ENCODE measurements at places on chromosomes 6 and 20.

DNA sequence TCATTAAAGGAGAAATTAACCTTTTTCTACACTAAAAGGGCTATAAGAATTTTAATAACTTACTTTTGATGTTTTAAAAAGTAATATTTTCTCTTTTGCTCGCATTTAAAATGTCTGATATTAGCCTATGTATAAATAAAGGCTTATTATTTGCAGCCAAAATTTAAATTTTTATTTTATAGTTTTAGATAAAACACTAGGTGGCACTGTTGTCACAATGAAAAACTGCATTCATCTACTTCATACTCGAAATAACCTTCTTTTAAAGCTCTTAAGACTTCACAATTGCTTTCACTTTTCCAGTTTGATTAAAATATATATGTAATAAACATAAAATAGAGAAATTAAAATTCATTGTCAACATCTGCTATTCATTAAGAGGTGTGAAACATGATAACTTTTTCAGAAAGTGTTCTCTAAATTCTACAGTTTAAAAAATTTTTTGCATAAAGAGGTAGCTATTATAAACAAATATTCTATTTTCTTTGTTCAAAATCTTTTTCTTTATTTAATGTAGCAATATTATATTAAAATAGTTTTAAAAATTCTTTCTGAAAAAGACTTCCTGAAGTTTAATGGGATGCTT, 78.8 kb upstream of the DEFB112 start:
- DNase-seq = no peak

- no peak for DNase-seq
These were observed 51.5 kb downstream of the HBS1L start for GRCh38 chr6:135002974-135003703.

- no peak for DNase-seq
These were observed 144.1 kb upstream of the BACH2 start for GRCh38 chr6:90440586-90441283.

- no peak for DNase-seq
These were observed 1.4 kb upstream of the CDK19 start for GRCh38 chr6:110816677-110817076.

DNA sequence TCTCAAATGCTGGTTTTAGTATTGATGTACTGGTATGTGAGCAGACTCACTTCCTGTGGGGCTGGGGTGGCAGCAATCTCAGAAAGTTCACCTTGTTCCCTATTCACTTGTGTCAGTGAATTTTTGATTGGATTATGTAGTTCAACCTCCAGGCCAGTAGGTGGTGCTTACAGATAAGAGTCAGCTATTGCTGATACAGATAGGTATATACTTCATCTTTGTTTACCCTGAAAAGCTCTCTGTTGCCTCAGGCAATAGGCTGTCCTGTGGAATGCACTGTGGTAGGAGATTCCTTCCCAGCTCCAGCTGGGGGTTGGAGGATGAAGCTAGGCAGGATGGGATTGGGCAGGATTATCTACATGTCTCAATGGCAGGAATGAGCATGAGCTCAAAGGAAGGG, 851.2 kb upstream of the EYS start:
- DNase-seq = no peak

- no peak for DNase-seq
These were observed 15.2 kb downstream of the PSMG4 start for GRCh38 chr6:3273707-3274521.

DNA sequence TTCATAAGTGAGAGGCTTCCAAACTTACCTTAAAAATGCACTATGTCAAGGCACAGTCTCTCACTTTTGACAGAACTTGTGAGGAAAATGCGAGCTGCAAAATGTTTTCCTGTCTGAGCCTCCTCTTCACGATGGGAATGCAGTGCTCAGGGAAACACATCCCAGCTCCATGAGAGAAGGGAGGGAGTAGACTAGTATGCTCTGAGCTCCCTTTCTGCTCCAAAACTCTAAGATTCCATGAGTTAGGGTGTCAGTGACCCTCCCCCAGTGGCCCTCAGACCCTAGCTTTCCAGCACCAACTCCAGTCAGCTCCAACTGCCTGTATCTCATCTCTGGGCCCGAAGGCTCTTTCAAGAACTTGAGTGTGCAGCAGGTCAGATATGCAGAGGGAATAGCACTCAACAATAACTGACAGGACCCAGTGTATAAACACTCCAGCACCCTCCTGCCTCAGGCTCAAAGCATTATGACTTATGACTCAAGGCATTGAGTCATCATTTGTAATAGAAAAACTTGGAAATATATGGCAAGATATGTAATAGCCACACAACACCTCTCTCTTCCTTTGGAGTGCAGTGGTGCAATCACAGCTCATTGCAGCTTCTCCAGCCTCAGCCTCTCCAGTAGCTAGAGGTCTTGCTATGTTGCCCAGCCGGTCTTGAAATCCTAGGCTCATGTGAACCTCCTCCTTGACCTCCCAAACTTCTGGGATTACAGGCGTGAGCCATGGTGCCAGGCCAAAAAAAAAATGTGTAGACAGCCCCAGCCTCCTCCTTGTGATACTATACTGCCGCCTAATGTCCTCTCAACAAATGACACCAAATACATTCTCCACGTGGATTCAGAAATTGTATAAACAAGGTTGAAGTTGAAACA, 16.7 kb upstream of the ENTPD6 start:
- DNase-seq = no peak

- no peak for DNase-seq
These were observed 295.2 kb downstream of the GJA1 start for GRCh38 chr6:121730616-121731015.

- DNase-seq = no peak
These were observed 12.7 kb downstream of the EDEM2 start for GRCh38 chr20:35134472-35134871.

DNA sequence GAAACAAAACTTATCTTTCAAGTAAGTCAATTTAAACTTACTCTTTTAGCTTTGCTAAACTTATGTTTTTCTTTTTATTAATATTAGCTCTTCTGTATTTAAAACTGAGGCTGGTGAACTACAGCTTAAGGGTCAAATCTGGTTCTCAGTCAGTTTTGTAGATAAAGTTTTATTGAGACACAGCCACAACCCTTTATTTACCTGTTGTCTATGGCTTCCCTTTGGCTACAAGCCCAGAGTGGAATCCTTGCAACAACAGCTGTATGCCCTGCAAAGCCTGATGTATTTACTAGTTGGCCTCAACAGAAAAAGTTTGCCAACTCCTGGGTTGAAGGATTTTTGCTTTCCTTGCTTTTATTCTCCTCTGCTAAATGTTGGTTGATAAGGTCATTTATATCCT, 491.4 kb upstream of the RNF217 start:
- no peak for DNase-seq

- DNase-seq = no peak
These were observed 125.8 kb upstream of the BCLAF1 start for GRCh38 chr6:136415351-136416007.

GRCh38 chr20:10642856-10643559, 30.8 kb downstream of the JAG1 start:
- DNase-seq = no peak

DNA sequence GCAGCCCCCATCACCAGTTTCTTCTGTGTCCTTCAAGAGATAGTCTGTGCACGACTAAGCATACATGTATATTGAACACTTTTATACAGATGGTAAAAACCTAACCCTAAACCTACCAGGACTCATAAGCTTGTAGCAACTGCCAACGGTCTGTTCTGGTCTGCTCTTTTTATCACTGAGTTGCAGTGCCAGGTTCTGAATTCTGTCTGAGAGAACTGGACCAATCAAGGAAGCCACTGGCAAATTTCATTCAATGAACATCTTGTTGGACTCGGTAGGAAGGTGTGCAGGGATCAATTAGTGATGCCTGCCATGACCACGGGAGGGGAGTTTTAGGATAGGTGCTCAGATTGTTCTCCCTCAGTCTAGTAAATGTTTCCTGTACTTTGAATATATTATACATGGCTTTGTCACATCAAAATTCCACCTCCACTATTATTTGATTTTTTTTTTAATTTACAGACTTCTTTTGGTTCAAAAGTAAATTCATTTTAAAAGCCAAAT, 146.8 kb downstream of the EYA2 start:
- DNase-seq = no peak

DNA sequence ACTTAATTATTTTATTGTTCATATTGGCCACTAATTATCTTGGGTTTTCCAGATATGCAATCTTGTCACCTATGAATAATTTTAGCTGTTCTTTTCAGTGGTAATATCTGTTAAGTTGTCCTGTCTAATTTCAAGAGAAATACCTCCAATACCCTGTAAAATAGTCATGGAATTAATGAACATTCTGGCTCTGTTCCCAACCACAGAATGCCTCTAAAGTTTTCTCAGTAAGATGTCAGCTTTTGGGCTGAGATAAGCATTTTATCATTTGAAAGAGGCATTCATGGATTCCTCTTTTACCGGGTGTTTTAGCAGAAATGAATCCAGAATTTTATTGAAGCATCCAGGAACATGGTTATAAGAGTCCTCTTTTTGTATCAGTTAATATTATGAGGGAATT, 109.3 kb downstream of the WDR27 start:
- no peak for DNase-seq

DNA sequence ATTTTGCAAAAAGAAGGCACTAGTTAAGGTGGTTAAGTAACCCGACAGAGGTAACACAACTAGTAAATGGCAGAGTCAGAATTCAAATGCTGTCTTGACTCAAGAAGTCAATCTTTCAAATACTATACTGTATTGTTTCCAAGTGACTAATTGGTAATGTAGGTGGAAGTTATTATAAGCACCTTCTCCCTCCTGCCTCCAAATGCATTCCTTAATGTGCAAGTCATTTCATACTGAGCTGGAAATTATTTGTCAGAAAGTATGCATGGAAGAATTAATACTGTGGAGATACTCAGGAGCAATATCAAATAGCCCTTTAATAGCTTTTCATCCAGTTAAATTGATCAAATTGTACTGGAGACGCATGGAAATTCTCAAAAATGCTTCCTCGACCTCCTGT, 579.1 kb downstream of the DOK5 start:
- no peak for DNase-seq
